GM12864 (cell line): ENCODE measurements at places on chromosomes 2 and 18.

DNA sequence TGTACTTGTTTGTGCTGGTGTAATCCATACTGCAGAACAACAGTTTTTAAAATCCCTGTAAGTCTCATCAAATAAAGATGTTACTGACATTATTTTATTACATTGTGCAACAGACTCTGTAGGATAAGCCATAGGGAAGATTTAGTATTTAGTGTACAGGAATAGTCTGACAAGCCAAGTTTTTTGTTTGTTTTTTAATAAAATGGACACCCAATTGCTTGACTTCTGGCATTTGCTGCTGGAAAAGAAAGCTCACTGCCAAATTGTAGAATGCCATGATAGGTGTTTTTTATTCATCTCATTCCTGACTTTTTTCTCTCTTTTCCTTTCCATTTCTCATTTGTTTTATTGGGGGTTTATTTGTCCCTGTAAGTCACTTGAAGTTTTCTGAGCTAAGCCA, 38.1 kb downstream of the SMARCAL1 start:
- DNase-seq, result no peak

DNA sequence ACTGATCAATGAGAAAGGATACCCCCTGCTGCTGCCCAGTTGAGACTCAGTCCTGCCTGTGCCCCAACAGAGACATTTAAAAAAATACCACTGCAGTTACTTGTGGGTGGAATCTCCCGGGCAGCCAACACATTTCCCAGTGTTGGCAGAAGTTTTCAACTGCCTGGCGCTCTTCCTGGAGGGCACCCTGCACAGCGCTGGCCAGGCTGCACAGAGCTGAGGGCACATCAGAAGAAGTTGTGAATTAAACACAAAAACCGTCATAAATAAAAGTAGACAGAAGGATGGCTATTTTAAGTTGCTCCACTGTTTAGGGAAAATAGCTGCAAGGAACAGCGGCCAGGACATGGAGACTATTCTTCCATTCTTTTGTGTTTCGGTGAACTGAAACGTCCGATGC, 110.2 kb upstream of the THOC1 start:
- no peak for DNase-seq

DNA sequence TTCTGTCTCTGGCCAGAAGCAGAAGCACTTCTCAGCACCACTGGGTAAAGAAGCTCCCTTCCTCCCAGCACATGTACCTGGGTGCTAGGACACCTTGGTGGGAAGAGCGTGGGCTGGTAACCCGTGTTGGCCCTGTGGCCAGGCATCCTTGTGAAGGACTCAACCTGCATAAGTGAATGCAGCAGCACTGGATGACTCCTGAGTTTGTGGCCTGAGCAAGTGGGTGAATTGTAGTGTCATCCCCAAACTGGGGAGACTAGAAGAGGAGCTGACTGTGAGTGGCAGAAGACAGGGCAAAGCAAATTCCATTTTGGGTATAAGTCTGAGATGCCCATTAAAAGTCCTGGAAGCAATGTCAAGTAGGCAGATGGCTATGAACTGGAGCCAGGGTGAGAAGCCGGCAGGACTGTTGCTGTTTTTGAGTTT, 63.4 kb downstream of the STAT1 start:
- DNase-seq, result no peak

DNA sequence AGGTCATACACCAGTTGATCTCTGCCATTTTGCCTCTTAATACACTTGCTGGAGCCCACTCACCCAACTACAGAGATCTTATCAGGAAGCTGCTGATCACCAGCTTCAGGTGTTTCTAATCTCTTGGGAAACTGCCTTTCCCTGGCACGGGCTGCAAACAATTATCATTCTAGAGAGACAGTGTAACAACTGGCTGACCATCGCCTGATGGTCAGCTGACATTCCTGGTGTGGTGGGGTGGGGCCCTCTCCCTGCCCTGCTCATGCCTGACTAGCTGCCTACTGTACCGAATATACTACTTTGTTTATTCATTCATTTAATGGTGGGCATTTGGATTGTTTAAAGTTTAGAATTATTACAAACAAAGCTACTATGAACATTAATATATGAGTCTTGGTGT, 311.5 kb downstream of the CBLN2 start:
- no peak for DNase-seq

- DNase-seq, result no peak
Measured at GRCh38 chr2:3449936-3450335, 69.4 kb downstream of the ADI1 start.

DNA sequence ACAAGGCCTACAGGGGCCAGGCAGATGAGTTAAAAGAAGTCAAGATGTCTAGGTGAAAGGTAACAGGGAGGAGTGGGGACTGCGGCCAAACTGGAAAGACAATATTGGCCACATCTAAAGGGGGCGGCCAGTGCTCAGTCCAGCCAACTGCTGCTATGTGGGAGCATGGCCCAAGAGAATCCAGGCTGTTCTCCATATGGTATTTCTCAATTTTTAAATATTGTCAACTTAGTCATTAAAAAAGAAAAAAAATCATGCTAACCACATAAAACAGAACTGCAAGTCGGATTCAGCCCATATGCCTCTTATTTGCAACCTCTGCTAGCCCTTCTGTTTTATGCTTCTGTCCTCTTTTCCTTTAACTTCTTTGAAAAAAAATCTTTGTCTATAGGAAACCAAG, 14.8 kb downstream of the TRABD2A start:
- DNase-seq, result no peak

- no peak for DNase-seq
Measured at GRCh38 chr2:126774761-126775160, 118.8 kb downstream of the GYPC start.

GRCh38 chr2:853203-853870, 97.3 kb upstream of the SNTG2 start:
- DNase-seq, result no peak
